Breast epithelium (tissue), 4 donors: ENCODE measurements at places on chromosomes 11 and 22. TPM values are rescaled to one million over a fixed set of nuclear protein-coding genes. Genes with fewer than 3 reads are reported as not detected.

Gene MRGPRF
- total RNA-seq: 21.3 TPM

Gene CST6
- total RNA-seq: 0.98 TPM

Gene VSIG10L2
- 3.6 TPM for total RNA-seq

Gene FADD
- 30.2 TPM for total RNA-seq

Gene DEPDC7
- 0.59 TPM for total RNA-seq

Gene VWCE
- total RNA-seq: 0.88 TPM

Gene SPON1
- total RNA-seq: 133 TPM

Gene SYTL2
- 10.1 TPM for total RNA-seq

Gene TPBGL
- not detected for total RNA-seq

Gene CD3D
- total RNA-seq: 4.8 TPM

Gene NOX4
- total RNA-seq: 19.7 TPM

Gene P2RX6
- not detected for total RNA-seq

Gene MMP13
- not detected for total RNA-seq

Gene MRPL40
- 25.3 TPM for total RNA-seq

Gene TRIM29
- 10.6 TPM for total RNA-seq

Gene OR6X1
- total RNA-seq: not detected

Gene PKNOX2
- total RNA-seq: 0.66 TPM

Gene OR52H1
- total RNA-seq: 2.0 TPM

Gene SAA4
- not detected for total RNA-seq

Gene CD3E
- total RNA-seq: 0.66 TPM

Gene EMID1
- total RNA-seq: 4.6 TPM

Gene SCGB1A1
- not detected for total RNA-seq

Gene CHST1
- 1.8 TPM for total RNA-seq

Gene B4GALNT4
- total RNA-seq: 11.3 TPM

Gene MRTFA
- total RNA-seq: 47.0 TPM

Gene CASP1
- 9.4 TPM for total RNA-seq

Gene ANO1
- total RNA-seq: 53.7 TPM

Gene OR52N1
- total RNA-seq: not detected

Gene TSSK2
- total RNA-seq: not detected

Gene ABCC8
- 10.5 TPM for total RNA-seq

Gene SORL1
- 50.8 TPM for total RNA-seq

Gene ESAM
- 38.7 TPM for total RNA-seq

Gene GRM5
- total RNA-seq: not detected

Gene NDUFC2
- total RNA-seq: 101 TPM

Gene RAB3IL1
- total RNA-seq: 22.6 TPM

Gene MIAT
- total RNA-seq: 0.80 TPM

Gene TRIM48
- not detected for total RNA-seq

Gene KREMEN1
- total RNA-seq: 13.6 TPM

Gene PRG3
- not detected for total RNA-seq

Gene TMEM151A
- 0.16 TPM for total RNA-seq

Gene NRIP3
- 0.96 TPM for total RNA-seq

Gene UPK3A
- not detected for total RNA-seq

Gene INS
- not detected for total RNA-seq

Gene MS4A6E
- not detected for total RNA-seq

Gene GAL
- 1.3 TPM for total RNA-seq

Gene SEC14L3
- not detected for total RNA-seq

Gene BEST1
- 5.9 TPM for total RNA-seq

Gene SYT8
- total RNA-seq: 10.7 TPM

Gene MMP27
- 0.33 TPM for total RNA-seq

Gene C11orf42
- not detected for total RNA-seq

Gene SFI1
- total RNA-seq: 42.1 TPM

Gene CYB5R2
- 21.6 TPM for total RNA-seq
